Amniotic stem cell (primary cell): ENCODE measurements at places on chromosomes 4 and X.

DNA sequence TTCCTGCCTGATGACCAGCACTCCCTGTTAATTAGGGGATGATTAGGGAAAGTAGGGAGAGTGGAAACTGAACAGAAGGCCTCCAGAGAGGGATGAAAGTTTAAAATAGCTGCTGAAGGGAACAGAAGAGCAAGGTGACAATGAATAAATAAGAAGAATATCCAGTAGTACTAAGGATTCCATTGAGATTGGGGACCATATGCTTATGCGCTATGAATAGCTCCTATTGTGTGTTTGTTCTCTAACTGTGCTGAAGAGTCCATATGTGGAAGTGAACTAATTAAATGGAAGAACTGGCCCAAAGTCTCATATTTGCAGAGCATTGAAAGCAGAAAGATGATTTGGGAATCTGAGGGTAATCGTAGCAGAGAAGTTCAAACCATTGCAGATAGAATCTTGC is 137.0 kb downstream of the PRSS12 start:
- DNase-seq, result no peak

DNA sequence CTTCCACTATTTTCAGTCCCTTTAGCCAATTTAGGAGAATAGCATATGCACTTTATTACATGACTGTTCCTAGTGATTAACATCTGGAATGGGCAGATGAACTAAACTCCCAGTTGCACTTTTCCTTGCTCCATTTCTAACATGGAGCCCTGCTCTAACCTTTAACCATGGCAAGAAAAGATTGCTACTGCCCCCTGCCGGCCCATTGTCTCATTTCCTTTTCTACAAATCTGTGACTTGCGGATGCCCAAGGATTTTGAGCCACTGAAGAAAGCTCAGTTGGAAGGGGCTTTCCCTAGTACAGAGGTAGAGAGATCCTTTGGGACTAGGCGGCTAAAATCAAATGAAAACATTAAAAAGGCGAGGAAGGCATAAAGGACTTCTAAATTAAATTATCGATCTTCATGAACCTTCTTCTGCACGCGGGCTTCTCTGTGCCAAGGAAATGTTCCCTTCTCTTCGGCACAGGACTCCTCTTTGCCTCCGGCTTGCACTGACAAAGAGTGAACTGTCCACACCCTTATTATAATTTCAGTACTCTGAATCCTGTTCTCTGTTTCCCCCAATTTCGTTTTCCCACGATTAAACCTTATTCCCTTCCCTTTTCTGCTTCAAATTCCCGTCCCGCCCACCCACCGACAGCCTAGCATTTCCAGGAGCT is 577 bp upstream of the GLRA2 start:
- DNase-seq, result no peak

DNA sequence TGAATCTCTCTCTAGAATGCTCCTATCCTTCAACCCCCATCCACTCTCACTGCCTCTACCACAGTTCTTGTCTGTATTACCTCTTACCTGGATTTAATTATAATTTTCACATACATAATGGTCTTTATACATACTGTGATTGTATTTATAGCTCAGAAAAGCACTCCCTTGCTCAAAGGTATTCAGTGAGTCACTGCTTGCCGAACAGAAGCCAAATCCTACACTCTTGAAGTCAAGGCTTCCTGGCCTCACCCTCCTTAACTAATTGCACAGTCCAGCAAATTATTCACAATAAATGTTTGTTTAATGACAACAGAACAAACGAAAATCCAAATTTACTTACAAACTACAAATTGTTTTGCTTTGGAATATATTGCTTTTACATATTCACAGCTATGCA is 159.5 kb downstream of the KLHL13 start:
- DNase-seq, result no peak

DNA sequence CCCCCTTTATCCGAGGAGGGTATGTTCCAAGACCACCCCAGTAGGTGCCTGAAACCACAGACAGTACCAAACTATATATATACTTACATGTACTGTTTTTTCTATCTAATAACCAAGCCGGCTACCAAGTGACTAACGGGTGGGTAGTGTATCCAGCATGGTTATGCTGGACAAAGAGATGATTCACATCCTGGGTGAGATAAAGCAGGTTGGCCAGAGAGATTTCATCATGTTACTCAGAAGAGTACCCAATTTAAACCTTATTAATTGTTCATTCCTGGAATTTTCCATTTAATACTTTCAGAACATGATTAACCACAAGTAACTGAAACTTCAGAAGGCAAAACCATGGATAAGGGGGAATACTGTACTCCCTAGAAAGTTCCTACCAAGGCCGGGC is 46.5 kb downstream of the RFC1 start:
- peak; percentile 55 for DNase-seq

GRCh38 chr4:156295676-156296195 is 342.1 kb upstream of the CTSO start:
- DNase-seq, result no peak

DNA sequence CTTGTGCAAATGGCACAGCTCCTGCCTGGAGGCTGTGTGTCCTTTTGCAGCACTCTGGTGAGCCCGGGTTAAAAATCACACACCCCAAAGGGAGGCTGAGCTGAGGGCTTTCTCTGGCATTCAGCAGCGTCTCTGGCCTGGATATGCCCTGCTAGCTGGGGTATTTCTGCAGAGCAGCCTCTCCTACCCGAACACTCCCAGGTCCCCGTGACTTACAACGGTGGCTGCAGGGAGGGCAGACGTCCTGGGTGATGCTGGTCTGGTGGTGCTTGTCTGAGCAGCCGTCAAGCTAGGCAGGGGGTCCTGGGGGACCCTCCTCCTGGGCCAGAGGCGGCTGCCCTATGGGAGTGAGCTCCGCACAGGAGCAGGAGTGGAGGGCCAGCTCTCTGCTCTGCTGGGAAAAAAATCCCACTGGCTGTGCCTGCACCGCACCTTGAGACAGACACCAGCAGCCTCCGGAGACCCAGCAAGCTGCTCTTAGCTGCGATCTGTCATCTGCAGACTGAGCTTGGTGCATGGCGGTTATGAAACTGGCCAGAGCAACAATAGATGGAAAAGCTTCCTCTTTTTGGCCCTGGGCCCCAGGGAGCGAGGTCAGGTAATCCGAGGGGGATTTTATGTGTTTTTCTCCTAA is 41.3 kb upstream of the ASMTL start:
- no peak for DNase-seq

- no peak for DNase-seq
Measured at GRCh38 chr4:181753207-181753606, 490.0 kb upstream of the TENM3 start.

DNA sequence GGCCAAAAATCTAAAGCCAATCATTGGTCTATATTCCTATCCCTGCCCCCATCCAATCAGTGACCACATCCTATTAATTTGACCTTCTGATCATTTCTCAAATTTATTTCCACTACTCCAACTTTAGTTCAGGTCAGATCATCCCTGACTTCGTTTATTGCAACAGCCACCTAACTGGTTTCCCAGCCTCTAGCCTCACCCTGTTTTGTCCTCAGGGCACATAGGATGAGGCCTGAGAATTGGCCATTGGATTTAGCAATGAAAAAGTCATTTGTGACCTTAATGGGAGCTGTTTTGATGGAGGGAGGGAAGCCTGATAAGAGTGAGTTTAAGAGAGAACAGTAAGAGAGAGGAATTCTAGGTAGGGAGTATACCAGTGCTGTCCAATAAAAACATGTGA is 155.0 kb downstream of the AMMECR1 start:
- DNase-seq, result no peak

DNA sequence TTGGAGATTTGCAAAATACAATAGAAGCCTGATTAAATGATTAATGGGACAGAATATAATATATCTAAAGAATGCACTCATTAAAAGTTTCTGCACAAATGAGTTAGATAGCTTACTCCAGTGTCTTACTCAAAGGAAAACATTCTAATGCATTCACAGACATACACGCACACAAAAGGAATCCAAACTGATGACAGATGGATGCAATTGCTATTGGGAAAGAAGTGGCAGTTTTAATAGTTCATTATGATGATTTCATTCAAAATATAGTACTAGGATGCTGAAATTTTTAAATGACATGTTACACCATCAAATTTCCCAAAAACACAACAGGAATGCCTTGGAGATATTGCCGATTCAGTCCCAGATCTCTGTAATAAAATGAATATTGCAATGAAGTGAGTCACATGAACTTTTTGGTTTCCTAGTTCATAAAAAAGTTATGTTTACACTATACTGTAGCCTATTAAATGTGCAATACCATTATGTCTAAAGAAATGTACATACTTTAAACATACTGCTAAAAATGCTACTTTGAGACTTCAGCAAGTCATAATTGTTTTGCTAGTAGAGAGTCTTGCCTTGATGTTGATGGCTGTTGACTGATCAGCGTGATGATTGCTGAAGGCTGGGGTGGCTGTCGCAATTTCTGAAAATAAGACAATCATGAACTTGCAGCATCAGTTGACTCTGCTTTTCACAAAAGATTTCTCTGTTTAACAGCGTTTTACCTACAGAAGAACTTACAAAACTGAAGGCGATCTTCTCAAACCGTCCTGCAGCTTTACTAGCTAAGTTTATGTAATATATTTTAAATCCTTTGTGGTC is 45.6 kb downstream of the BBS12 start:
- DNase-seq, result peak; percentile 60

DNA sequence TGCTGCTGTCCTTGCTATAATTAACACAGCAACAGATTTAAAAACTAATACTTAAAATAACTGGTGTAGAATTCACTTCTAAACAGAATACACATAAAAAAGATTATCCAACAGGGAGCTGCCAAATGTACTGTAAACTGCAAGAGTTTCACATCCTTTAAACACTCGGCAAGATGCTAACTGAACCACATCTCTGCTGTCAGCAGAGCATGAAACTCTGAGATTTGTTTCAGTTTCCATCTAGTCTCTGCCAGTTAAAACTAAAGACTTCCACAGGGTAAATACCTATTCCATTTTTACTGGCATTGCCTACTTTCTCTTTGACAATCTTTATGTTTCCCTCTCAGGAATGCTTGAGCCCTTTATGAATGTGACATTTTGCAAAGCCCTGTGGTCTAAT is 127.7 kb downstream of the SLC7A11 start:
- DNase-seq, result no peak

DNA sequence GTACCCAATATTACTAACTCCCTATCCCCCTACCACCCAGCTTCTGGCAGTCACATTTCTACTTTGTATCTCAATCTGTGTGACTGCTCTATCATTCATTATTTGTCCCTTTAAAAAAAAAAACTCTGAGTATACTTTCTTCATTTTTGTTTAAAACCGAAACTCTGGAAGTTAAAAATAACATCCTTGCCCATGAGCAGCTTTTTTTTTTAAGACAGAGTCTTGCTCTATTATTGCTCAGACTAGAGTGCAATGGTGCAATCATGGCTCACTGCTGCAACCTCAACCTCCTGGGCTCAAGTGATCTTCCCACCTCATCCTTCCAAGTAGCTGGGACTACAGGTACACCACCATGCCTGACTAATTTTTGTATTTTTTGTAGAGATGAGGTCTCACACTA is 15.8 kb downstream of the UBE2K start:
- no peak for DNase-seq
